ENCODE measurements at places on chromosomes 1 and 21.

DNA sequence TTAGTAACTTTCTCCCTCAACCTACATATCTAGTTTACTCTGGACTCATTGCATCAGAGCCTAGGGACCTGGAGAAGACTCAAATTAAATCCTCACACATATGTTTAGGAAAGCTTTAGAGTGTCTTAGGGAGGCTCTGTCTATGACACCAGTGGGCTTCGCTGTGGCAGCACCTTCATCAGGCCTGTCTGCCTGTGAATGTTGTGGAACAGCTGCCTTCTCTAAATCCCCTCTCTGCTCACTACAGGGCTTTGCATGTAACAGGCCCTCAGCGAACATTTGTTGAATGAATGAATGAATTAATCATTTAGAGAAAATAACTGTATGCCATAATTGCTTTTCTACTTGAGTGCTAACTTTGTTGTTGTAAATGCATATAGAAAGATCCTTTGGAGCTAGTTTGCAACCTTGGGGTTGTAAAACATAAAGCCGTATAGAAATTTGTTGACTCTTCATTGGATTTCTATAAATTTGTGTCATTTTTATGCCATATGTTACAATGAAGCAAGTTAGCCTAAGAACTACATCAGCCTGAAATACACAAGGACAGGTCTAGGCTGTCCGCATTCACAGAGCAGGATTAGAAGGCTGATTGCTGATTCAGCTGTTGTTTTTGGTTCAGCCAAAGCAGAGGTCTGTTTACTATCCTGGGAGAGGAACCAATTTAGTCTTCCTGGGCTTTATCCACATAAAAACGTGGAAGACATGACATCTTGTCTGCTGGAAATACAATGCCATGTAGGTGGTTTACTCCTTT is 238.0 kb downstream of the ASTN1 start:
- no peak for DNase-seq

DNA sequence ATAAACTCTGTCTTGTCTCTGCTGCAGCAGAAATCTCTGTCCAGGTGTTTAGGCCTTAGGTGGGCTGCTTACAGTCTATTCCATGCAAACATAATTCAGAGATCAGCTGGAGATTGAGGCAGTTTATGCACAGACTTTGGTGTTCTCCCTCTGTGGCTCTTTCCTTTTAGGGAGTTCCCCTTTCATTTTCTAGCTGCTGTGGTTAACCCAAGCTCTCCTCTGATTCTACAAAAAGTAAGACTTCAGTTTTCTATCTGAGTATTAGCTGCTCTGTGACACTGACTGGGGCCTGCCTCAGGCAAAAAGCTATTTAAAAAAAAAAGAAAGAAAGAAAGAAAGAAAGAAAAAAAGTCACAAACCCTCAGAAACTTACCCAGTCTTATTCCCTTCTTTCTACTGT is 211.1 kb downstream of the CAMTA1 start:
- no peak for DNase-seq

DNA sequence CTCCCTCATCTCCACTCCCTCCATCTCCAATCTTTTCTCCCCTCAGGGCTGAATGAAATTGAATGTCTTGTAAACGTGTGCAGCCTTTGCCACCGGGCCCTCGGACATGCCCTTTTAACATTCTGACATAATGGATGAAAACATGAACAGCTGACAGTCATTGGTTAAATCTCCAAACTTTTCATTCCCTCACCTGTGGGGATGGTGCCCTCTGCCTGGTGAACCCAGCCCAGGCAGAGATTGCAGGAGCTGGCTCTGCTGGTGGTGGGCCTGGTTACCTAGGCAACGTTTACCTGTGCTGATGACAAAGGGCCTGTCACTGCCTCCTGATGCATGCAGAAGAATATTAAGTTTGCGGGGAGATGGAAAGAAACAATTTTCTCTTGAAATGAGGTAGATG is 21.3 kb downstream of the ST6GALNAC3 start:
- DNase-seq = no peak

- no peak for DNase-seq
Measured at GRCh38 chr1:18922848-18923755, 20.7 kb upstream of the ALDH4A1 start.

DNA sequence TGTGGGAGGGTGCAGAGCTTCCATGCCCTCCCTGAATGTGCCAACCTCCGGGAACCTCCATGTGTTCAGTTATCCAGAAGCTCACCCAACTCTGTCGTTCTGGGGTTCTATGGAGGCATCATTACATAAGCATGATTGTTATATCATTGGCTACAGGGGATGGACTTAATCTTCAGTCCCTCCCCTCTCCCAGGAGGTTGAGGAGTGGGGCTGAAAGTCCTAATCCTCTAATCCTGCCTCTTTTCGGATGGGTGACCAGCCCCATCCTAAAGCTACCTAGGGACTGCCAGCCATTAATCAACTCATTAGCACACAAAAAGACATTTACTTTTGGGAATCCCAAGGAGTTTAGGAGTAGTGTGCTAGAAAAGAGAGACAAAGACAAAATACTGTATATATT is 32.0 kb upstream of the PSEN2 start:
- DNase-seq = no peak

DNA sequence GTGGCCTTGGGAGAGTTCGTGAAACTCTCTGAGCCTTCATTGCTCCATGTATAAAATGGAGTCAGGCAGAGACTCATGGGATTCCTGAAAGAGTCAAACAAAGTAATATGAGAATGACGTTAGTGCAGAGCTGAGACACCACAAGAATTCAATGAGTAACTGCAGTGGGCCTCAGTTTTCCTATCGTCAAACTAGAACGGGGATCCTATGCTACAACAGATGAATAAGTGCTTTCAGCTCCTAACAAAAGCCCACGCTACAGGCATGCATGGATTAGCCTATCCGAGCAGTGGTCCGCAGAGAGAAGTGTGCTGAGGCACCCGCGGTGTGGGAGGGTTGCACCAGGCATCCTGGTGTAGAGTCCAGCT is 124.7 kb downstream of the SYF2 start:
- DNase-seq = no peak

DNA sequence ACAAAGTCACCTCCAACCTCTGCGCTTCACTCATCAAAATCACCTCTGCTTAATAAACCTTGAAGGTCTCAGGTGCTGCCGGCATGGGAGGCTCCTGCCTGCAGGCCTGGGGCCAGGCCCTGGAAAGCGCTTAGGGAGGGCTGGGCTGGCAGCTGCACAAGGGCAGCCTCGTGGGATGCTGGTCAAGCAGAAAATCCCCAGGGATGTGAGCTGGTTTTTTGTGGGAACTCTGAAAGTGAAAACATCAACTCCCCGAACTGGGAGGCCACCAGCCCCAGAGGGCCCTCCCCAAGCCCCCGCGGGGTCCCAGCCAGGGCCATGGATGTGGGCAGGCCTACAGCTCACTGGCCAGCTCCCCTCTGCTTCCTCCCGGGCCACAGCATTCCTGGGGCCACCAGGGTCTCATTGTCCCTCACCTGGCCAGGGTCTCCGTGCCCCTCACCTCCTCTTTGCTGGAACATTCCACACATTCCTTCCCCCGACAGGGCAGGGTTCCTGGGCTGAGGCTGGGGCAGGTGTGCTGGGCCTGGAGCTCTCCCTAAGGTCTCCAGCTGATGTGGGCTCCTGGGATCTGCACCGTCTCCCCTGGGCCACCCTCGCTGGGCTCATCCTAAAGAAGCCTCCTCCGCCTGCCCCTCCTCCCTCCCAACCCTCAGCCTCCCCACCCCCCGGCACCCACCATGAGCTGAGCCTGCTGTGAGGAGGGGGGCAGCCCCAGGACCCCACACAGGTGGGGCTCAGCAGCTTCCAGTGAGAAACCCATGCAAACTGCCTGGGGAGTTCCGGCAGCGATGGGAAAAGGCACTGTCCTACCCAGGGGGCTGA is 36.0 kb upstream of the POFUT2 start:
- DNase-seq = no peak

GRCh38 chr1:17922833-17923232 is 167.7 kb downstream of the ACTL8 start:
- DNase-seq = no peak

- no peak for DNase-seq
Measured at GRCh38 chr1:70762386-70762785, 285.2 kb downstream of the PTGER3 start.

- no peak for DNase-seq
Measured at GRCh38 chr1:98920441-98921110, 84.1 kb downstream of the PLPPR5 start.

GRCh38 chr21:15801352-15801863 is 71.6 kb downstream of the USP25 start:
- DNase-seq = no peak

DNA sequence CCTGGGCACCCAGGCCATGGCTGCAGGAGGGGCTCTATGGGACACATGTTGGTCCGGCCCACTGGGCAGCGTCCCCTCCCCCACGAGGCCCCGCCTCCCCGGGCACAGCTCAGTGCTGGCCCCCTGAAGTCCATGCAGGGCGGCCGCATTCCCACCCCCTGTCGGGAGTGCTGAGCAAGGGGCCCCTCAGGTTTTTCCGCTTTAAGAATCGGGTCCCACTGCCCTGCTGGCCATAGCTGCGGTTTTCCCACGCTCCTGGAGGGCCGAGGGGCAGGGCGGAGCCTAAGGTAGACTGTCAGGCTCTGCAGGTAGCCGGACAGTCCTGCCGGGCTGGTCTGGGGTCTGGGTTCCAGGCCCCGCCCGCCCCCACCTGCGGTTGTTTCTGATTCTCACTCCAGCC is 43.5 kb upstream of the CCDC27 start:
- no peak for DNase-seq

GRCh38 chr1:201781437-201781836 is 47.5 kb upstream of the IPO9 start:
- DNase-seq = no peak

- no peak for DNase-seq
Measured at GRCh38 chr1:4101459-4102161, 201.5 kb upstream of the C1orf174 start.

- no peak for DNase-seq
Measured at GRCh38 chr1:222769181-222769580, 32.2 kb downstream of the FAM177B start.

GRCh38 chr1:116067566-116067890 is 43.7 kb upstream of the MAB21L3 start:
- DNase-seq = no peak

- no peak for DNase-seq
Measured at GRCh38 chr1:17232759-17233661, 15.9 kb upstream of the PADI3 start.

DNA sequence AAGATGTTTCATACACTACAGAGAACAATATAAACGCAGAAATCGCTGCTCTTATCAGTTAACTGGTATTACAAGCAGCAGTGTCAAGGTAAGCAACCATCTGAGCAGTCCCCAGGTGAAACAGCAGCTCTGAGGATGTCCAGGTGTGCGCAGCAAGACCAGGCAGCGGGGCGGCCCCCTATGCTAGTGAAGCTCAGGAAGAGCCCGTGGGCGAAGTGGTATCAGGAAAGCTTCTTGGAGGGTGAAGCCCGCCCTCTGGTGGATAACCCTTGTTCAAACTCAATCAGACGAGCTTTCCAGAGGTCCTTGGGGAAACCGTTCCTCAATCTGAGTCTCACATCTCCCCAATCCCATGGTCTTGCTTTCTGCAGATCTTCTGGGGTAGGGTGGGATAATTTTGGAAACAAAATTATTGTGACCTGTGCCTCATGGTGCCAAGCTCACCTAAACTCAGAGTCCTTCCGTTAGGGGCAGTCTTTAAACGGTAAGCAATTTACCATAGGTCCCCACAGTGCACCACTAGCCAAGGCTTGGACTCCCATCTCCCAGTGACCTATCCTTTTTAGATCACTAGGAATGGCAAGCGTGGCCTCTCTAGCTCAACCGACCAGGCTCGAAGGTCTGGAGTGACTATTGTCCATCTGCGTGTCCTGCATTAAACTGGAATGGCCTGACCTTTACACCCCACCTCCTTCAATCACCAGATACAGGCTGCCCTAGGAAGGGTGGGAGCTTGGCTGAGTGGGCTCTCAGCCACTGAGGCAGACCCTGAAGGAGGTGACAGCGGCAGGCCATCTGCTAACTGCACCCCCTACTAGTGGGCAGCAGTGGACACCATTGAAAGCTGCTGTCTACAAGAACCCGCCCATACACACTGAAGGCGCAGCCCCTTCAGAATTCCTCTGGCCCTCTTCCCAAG is 13.6 kb upstream of the FAM110D start:
- peak; percentile 58 for DNase-seq

DNA sequence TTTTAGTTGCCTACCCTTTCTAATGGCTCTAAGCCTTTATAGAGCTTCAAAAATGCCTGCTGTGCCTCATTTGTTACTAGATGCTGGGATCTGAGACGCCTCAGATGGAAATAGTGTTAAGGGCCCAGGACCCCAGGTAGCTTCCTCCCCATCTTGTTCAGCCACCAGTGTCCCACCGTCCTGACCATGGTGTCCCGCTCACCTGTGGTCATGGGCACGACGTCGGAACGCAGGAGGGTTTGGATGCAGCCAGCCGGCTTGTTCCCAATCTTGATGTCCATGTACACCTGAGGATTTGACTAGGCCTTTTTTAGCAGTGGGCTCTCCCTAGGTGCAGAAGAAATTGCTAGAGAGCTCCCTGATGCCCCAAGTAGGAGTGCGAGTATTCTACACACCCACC is 31.1 kb downstream of the PABPC4 start:
- DNase-seq = no peak

- no peak for DNase-seq
Measured at GRCh38 chr1:3283849-3284248, 170.6 kb upstream of the ARHGEF16 start.

DNA sequence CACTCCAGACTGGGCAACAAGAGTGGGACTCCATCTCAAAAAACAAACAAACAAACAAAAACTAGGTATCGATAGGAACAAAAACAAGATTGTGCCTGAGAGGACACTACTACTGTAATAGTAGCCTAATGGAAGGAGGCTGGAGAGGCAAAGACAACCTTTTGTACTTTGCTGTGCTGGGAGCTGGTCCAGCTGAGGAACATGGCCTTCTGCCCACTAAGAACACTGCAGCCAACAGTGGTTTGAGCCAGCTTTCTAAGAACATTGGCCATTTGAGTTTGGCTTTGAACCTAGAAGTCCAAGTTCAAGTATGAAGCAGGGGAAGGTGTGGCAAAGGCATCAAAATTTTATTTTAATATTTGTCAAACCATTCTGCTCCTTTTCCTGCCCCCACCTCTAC is 22.7 kb upstream of the RGS8 start:
- no peak for DNase-seq

- DNase-seq = no peak
Measured at GRCh38 chr1:103087256-103087655, 21.1 kb downstream of the COL11A1 start.

DNA sequence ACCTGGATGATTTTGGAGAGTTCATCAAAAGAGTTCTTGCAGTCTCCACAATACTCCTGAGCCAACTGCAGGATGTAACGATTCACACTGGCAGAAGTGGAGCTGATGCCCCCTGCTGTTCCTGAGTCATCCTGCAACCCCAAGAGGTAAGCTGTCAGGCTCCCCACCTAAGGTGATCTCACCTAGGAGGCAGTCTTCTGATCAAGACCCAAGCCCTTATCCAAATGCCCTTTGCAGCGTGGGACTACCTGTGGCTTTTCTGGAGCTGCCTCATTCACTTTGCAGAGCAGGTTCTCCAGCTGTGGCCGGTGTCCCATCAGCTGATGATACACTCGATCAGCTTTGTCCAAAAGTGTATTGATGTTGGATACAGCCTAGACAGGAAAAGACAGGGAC is 96.4 kb downstream of the UBR4 start:
- no peak for DNase-seq
